Activated T-cell treated with anti-CD3 and anti-CD28 coated beads, Interleukin-2, amount 50 U/mL, for 72 hours (primary cell): ENCODE measurements at places on chromosomes 7 and 10.

- no peak for DNase-seq
Observed at GRCh38 chr7:50805447-50806125, 22.9 kb upstream of the GRB10 start.

DNA sequence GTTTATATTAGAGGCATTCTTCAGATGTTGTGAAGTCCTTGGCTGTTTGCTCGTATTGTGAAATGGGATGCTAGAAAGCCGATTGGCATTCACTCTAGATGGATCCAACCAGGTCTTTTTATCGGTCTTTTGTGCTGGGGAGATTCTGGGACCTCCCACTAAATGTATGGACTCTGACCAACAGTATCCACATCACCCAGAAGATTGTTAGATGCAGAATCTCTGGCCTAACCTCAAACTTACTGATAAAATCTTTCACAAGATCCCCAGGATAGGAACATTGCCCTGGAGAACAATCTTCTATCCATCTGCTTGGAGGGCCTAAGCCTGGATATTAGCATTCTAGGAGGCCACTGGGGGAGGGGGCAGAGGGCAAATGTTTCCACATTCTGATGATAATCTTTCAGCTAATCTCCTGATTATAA, 160.9 kb downstream of the PLXDC2 start:
- DNase-seq, result no peak

- peak; percentile 35 for DNase-seq
Observed at GRCh38 chr10:86139066-86139657, 227.4 kb downstream of the GRID1 start.

GRCh38 chr7:3955751-3956696, 655.0 kb downstream of the SDK1 start:
- DNase-seq, result peak; percentile 17

- no peak for DNase-seq
Observed at GRCh38 chr7:24783698-24784097, 26.4 kb upstream of the GSDME start.

DNA sequence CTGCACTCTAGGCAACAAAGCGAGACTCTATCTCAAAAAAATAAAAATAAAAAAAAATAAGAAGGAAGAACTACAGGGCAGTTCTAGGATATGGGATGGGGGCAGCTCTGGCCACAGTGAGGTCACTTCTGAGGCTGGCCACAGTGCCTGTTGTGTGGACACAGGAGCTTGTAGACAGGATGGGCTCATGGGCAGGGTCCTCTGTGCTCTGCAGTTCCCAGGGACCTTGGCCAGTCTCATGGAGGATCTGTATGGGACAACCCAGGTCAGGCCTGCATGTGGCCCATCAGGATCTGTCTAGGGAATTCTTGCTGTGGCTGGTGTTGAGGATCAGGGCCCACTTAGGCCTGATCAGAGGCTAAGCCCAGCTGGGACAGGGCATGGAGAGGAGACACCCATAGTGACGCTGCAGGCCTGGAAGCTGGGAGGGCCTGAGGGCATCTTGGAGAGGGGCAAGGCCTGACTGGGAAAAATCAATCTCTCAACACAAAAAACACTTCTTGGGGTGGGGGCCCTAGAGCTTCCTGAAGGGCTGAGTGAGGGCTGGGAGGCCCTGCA, 19.4 kb upstream of the PAX2 start:
- no peak for DNase-seq

GRCh38 chr7:16599860-16600259, 45.7 kb downstream of the ANKMY2 start:
- no peak for DNase-seq

GRCh38 chr7:131619336-131620305, 63.2 kb upstream of the PODXL start:
- DNase-seq, result no peak

DNA sequence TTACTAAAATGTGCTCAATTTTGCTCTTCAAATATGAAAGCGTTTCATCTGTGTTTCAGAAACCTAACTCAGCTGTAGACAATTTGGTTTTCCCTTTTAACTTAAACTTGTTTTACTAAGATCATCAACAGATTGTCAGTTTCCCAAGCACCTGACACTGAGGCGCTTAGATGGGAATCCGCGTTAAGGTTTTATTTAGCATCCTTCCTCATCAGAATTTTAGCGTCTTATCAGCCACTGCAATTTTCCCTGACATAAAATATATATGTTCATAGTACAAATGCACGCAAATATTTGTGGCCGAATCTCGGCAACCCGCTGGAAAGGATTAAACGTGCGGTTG, 1.2 kb downstream of the SGCE start:
- DNase-seq, result no peak

DNA sequence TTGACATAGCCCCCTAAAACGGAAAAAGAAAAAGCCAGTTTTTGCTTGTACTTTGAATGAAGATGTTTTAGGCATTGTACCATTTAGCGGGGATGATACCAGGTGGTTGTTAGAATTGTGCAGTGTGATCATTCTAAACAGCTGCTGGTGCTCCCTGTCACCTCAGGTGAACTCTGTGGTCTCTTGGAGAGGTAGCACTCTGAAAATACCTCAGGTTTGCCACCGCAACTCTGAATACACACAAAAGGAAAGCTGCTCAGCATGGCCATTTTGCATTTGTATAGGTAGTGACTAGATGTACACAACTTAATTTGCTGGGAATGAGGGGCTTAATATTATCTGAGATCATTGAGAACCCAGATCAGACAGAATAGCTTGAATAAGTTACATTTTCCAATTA, 52.6 kb downstream of the PLEKHA8 start:
- no peak for DNase-seq

GRCh38 chr10:72638586-72639440, 12.9 kb upstream of the MICU1 start:
- DNase-seq, result no peak

DNA sequence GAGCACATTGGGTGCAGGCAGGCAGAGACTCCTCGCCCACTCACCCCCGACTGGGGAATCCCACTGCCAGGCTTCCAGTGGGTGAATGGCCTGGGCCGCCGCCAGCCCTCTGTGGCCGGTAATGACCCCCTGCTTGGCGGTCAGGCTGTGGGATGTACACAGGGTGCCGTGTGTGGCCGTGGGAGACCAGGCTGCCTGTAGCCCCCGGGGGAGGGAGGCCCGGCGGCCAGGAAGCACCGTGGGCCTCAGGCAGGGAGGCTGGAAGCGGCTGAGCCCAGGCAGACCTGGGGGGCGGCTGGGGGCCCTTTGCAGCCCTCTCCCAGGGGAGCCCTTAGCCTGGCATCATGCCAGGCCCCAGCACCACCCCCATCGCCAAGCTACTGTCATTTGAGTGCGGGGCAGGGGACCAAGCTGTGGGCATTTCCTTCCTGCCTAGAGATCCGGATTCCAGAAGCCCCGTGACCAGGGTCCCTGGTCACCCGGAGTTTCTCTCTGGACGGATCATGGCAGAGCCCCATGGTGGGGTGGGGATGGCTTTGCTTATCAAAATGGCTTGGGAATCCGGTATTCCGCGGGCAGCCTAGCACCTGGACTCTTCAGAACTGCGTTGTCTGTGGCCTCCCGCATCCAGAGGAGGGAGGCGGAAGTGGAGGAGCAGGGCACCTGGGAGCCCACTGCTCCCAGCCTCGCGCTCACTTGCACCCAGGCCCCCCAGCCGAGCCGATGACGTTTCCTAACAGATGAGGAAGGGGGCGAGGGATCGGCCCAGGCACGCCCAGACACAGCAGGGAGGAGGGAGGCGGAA, 1.1 kb downstream of the TTYH3 start:
- DNase-seq, result peak; percentile 75

DNA sequence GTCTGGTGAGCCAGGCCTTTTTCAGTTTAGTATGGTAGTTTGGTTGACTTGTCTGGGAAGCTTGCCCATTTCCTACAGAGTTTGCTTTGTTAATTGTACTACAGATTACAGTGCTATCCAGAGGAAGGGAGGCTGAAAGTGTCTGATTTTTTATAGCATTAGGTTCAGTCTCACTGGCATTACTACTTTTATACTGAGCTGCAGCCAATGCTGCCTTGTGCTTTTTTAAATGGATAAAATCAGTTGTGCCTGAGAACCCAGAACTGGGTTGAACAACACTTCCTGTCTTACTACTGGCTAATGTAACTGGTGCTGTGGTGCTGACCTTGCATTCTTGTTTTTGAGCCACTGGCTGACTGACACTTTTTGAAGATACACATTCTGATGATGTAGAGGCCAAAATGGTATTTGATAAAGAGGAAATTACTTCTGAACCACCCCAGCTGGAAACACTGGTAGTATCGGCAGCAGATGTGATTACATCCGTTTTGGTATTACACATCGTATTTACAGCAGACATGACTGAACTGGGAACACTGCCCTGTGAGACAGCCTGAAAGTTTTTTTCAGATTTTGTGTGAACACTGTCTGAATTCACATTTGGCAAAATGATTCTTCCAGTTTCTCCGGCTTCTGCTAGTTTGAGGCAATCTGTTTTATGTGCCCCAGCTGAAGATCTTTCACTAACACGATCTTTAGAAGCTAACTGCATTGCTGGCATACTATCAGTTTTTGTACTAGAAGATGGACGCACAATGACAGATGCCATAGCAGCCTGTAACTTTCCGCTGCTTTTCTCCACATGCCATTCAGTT, 74.1 kb downstream of the NRBF2 start:
- DNase-seq, result no peak

DNA sequence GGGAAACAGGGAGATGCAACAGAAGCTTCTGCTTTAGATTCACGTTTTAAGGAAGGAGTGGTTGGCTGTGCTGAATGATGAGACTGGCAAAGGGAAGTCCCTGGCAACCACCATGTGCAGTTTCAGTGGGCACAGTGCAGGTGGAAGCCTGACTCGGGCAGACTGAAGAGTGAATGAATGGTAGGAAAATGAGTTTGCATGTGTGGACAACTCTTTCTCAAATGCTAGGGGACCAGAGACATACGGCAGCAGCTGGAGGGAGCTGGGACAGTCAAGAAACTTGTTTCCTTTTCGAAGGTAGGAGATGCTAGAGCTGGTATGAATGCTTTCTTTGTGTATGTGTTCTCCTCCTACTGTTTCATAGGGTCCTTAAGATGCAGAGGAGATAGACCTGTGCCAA, 29.0 kb downstream of the PODXL start:
- no peak for DNase-seq

DNA sequence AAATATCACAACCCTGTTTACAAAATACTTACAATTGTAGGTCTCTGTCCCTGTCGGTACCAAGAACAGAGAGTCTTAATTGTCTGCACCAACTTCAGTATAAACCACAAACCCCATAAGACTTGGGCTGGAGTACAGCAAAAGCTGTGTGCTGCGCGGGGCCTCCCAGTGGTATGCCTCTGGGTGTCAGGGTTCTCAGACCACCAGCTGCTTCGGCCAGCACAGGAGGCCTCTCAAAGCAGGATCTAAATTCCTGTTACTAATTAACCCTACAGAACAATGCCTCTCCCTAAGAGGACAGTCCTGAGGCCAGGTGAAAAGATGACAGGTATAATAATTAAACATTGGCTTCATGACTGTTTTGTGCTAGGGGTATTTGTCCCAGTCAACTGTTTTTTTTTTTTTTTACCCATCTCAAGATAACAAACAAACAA, 957 bp upstream of the SVIL start:
- DNase-seq, result no peak

DNA sequence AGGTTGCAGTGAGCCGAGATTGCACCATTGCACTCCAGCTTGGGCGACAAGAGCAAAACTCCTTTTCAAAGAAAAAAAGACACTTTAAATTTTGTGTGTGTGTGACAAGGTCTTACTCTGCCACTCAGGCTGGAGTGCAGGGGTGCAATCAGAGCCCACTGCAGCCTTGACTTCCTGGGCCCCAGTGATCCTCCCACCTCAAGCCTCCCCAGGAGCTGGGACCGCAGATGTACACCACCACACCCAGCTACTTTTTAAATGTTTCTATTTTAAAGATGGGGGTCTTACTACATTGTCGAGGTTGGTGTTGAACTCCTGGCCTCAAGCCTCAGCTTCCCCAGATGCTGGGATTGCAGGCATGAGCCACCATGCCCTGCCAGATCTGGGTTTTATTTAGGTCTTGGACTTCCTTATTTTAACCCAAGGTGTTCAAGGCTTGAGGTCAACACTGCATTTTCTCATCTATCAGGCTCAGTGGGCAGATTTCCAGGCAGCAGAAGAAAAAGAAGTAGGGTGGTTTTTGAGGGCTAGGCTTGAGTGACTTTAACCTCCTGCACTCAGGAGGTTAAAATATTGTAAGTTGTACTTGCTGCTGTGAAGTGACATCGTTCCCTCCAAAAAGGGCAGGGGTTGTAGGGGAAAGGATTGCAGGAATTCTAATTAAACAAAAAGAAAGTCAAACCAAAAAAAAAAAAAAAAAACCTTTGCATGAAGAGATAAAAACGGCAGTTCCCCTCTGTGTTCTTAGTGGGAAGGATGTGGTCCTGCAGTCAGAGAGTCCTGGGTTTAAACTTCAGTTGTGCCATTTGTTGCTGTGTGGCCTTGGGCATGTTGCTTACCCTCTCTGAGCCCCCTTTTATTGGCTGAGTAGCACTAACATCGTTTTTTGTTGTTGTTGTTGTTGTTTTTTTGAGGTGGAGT, 71.5 kb downstream of the CARD11 start:
- DNase-seq, result no peak

GRCh38 chr7:140176122-140176701, 571 bp downstream of the KDM7A start:
- DNase-seq, result no peak

DNA sequence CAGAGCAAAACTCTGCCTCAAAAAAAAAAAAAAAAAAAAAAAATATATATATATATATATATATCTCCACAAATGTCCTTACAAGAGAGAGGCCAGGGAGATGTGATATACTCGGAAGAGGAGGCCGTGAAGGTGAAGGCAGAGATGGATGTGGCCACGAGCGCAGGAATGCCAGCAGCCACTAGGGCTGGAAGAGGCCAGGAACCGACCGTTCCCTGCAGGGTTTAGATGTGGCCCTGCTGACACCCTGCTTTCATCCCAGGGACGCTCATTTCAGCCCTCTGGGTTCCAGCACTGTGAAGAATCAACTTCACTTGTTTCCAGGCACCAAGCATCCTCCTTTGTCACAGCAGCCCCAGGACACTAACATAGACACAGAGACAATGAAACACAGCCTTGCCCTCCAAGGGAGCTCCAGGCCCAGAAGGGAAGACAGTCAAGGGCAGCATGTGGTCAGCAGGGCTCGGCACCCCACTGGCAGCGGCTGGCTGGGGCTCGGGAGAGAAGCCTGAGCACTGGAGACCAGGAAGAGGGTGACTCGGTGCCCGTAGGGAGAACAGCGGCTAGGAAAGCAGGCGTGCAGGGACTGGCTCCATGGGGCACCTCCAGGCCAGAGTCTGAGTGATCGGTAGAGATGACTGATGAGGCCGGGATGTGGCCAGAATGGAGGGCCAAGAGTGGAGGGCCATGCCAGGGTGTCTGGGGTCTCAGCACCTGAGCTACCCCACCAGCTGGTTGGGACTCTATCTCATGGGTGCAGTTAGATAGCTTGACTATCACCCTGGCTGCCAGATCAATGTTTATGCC, 7.6 kb downstream of the WDR86 start:
- no peak for DNase-seq
